HAP-1 (cell line): ENCODE measurements at places on chromosomes 4 and X.

DNA sequence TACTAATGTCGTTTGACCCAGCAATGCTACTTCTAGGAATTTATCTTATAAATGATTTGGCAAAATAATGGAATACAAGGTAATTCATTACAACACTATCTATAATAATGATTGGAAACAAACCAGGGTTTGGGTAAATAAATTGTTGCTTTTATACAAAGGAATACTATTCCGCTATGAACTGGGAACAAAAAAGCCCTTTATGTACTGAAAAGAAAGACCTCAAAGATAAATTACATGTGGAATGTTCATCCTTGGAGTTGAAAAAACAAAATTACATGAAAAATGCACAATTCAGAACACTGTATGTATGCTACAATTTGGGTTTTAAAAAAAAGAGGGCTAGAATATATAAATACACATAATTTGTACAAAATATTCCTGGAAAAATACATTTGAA, 5.2 kb upstream of the NUP54 start:
- DNase-seq = no peak

DNA sequence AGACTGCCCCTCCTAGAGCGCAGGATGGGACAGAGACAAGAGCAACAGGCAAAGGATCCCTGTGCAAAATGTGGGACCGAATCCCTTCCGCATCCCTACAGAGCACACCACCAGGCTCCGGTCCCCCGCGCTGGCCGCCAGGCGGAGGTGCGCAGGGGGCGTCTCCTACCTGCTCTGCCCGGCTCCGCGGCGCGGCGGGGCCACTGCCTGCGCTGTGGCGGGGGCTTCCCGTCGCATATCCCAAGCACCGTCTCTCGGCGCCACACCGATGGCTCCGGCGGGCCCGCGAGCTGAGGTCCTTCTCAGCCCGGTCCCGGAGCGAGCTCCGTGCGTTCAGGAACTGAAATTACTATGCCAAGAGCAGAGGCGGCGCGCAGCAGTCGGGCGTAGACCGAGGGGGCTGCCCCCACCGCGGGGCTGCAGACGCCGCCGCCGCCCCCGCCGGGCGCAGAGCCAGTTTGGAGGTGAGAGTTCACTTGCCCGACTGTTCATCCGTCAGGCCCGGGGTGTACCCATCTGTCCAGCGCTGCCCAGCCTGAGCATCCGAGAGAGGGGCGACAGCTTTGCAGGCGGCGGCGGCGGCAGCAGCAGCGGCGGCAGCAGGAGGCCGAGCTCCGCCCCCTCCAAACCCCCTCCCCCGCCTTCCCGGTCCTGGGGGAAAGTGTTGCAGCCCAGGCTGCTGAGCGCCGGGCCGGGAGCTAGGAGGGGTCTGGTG, at the start of gene GPRIN3:
GPRIN3 (minus strand) TSS at position 355 of the 715 bp plus-strand sequence. CDS start 57,690 bp downstream, outside the sequence.
- peak; percentile 38 for DNase-seq

DNA sequence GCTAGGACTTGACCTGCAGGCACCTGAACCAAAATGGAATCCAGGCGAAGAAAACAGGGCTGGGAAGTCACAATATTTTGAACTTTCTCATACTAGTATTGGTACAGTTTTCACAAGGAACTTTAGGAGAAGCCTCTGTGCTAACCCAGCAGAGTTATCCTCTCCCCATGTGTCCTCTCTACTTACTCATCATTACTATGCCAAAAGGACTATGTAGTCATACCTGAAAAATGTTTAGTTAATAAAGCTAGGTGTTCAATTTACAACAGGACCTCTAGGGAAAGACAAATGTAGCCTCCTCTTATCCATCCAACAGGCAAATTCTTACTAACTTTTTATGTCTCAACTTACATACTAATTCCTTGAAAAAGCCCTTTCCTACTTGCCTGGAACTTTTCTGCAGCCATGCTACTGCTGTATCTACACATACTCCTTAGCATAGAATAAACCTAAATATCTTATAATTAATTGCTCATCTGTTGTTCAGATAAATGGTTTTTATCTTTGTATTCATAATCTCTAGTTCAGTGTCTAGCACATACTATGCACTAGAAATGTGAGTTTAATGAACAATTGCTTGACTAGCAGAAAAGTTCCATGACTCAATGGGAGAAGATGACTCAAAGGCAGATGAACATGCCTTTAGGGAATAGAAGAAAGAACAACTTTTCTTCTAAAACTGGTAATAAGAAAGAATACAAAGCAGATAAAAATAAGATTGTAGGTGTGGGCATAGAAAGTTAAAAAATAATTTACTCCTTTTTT, 215.5 kb upstream of the VEGFC start:
- no peak for DNase-seq

DNA sequence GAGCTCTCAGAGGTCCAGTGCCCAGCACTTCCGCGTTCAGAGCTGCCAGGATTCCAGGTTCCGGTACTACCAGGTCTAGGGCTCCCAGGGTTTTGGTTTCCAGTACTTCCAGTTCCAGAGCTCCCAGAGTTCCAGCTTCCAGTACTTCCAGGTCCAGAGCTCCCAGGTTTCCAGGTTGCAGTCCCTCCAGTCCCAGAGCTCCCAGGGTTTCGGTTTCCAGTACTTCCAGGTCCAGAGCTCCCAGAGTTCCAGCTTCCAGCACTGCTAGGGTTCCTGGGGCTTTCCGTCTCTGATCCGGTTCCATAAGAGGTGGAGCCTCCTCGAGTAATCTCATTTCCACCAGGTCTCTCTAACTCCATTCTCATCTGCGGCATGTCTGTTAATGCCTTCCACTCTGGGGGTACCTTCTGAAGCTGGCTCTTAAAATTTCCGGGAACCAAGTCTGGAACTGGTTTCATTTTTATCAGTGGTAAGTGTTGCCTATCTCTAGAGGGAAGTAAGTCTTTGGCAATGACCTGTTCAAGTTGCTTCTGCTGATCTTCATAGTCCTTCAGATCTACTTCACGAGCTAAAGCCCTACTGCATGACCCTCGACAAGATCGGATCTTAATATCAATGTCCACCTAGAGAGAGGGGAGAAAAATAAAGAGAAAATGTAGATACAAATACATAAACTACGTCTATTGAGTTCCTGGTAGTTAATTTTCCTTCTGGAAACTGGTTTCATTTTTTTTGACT, 4.1 kb downstream of the FGA start:
- no peak for DNase-seq

DNA sequence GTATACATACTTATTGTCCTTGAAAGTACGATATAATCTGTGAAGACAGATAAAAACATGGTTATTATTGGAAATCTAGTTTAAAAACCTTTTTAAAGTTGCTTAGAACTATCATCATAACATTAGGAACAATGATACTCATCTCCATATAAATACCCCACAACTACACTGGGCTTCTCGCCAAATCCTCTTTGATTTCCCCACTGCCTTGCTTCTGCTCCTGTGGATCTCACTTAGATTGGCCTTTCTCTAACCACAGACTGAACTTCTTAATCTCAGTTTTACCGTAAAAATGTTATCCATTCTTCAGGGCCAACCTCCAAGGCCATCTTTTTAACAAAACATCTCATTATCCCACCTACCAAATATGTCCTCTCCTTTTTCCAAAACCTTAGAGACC, 77.6 kb downstream of the PRKG2 start:
- DNase-seq = peak; percentile 46

GRCh38 chr4:6917461-6918271, 8.0 kb downstream of the TBC1D14 start:
- peak; percentile 92 for DNase-seq

DNA sequence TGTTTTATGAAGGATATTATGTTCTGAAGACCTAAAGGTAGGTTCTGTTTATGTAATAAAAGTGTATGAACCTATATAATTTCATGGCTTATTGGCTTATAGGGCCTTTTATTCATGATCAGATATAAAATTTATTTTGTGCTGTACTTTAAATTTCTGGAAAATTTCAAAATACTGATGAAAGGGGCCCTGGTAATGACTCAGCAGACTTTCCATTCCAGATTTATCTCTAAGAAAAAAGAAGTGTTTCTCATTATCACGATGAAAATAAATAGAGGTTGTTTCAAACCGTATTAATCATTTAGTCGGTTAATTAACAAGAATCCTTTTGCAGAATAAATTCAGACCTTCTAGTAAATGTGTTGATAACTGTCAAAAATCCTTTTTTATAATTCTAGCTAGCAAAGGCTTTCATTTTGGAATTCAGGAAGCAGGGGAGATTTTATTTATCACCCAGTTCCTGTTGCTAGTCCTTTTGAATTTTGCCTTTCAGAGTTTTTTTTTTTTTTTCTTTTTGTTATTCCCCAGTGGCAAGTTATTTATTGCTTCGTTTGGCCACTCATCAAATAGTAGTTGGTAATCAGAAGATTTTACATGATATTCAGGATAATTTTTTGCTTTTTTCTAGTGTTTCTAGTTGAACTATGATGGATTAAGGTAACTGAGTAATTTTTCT, 5.4 kb upstream of the TAPT1 start:
- no peak for DNase-seq

GRCh38 chrX:17563076-17563475, 174.2 kb upstream of the SCML1 start:
- no peak for DNase-seq

DNA sequence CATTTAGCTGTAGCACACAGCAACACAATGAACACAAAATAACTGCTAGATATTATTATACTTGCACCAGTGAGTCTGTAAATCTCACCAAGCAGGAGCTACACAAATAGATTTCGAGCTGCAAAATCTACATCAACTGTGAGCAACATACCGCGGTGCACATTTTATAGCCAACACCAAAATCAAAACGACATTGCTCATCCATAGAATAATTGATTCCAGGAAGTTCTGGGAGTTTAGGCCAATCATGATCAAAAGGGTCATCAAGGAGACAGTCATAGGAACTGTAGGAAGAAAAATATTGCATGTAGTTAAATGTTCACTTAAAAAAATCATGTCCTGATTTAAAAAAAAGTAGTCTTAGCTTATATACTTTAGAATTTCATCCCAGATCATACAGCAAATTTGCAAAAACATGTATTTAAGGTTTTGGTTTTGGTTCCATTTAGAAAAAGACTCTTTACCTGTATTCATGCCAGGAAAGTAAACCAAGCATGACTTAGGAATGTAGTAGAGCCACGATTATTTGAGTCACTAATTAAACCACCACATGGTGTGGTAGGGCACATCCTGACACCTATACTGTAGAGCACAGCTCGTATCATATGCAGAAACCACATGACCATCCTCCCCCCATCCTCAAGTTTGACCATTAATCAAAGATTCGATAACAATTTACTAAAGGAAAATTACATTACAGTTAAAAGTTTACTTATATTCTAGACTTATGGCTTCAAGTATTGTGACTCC, 250.4 kb downstream of the ADAMTS3 start:
- no peak for DNase-seq
